Neuronal stem cell (in vitro differentiated cells): ENCODE measurements at places on chromosomes 13 and 19.
A peak's percentile ranks its signal among the peaks of the same experiment; 100 is the strongest.

GRCh38 chr13:45674908-45675307, 27.2 kb upstream of the CBY2 start:
- peak; percentile 9 for DNase-seq

DNA sequence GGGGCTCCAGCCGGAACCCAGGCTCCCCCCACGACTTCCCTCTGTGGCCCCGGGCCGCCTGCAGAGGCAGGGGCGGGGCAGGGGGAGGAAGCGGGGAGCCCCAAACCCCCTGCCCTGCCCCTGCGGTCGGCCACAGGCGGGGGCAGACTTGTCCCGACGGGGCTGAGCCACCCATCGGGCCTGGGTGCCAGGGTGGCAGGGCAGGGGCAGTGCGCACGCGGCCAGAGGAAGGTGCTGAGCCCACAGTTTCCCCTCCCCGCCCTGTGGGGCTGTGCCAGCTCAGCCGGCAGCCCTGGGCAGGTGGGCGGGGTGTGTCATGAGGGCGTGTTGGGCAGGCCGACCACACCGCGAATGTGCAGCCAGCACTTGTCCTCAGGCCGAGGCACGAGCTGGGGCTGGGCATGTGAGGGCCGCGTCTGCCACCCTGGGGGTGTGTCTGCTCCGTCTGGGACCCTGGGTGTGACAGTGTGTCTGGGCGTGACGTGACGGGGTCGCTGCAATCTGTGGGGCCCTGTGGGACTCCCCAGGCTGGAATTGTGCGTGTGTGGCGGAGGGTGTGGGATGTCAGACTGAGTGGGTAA, 17.7 kb downstream of the CCDC97 start:
- no peak for DNase-seq

DNA sequence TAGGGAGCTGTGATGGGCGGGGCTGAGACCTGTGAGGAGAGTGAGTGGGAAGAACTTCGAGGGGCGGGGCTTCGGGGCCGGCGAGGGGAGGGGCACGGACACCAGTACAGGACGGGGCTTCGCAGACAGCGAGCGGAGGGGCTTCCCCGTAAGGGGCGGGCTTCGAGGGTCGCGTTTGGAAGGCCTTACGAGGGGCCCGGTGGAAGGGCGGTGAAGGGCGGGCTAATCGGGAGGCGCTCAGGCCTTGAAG, 4.1 kb upstream of the EMP3 start:
- DNase-seq: peak; percentile 93

DNA sequence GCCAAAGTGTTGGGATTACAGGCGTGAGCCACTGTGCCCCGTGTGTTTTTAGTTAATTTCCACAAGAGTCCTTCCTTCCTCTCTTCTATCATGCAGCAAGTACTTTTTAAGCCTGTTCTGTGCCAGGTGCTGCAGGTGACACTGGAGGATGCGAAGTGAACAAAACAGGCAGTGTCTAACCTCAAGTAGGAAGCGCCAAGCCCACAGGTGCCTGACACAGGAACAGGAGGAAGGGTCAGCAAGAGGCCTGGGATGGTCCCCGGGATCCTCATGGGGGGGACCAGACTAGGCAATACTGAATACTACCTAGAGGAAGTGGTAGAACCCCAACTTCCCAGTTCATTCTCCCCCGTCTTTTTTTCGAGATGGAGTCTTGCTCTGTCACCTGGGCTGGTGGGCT, 1.8 kb upstream of the CALR start:
- no peak for DNase-seq

DNA sequence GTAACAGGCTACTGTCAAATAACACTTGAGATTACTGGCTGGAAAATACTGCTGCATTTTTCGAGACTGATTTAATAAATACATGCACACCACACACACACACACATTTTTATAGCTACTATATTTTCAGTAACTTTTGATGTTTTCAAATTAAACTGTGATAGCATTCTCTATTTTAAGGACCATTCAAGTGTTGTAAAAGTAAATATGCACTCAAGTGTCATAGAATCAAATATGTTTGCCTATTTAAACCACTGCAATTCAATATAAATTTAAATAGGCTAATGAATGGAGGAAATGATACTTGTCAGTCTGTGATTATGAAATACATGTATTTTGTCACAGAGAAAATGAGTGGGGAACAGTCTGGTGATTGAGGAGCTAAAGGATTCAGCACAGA, 86.7 kb upstream of the TUBA3C start:
- DNase-seq: no peak

- DNase-seq: no peak
Observed at GRCh38 chr19:41297628-41298347, 12.2 kb upstream of the CCDC97 start.

GRCh38 chr13:62299988-62300387, 884.3 kb upstream of the PCDH20 start:
- no peak for DNase-seq

DNA sequence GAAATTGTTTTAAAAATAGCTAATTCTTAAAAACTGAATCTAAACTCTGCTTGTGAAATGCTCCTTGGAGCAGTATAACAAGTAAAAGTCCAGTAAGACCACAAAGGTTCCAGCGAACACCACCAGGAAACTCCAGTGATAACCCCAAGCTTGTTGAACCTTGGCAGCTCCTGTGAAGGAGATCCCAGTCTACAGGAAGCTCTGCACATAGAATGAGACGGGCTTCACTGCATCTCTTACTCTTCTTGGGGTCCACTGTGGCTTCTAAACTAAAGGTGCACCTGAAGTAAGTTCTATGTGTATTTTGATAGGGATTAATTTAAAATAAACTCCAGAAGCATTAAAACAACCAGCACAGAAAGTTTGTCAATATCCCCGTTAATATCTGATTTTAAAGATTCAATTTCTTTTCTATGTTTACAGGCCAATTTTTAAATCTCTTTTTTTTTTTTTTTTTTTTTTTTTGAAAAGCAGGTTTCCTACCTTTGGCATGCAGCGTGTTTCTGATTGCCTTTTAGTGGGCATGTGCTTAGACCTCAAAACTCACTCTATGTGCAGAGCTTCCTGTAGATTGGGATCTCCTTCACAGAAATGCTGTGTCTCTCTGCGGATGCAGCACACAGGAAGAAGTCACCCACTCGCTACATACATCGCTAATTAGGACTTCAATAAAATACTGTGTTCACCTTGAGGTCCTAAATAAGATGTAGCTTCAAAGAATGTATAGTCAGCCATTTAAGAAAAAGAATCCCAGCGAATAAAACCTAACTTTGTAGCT, 508.5 kb downstream of the KLF12 start:
- DNase-seq: no peak

- DNase-seq: no peak
Observed at GRCh38 chr19:21094347-21095025, 12.5 kb downstream of the ZNF714 start.

GRCh38 chr19:33685541-33685940, 63.8 kb downstream of the CHST8 start:
- DNase-seq: no peak

DNA sequence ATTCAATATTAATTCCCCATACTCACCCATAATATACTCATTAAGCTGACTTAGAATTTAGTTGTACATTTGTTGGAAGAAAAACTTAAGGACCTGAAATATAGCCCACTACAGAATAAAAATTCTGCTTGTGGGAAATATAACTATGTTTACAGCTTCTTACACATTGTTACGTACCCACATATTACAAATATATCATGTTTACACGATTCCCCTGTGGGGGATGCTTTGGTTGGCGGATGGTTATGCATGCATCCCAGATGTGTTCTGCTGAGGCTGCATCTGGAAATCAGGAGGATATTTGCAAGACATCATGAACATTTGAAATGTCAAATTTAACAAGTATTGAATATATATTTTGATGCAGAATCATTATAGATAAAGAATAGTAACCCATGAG, 79.5 kb upstream of the KL start:
- no peak for DNase-seq

DNA sequence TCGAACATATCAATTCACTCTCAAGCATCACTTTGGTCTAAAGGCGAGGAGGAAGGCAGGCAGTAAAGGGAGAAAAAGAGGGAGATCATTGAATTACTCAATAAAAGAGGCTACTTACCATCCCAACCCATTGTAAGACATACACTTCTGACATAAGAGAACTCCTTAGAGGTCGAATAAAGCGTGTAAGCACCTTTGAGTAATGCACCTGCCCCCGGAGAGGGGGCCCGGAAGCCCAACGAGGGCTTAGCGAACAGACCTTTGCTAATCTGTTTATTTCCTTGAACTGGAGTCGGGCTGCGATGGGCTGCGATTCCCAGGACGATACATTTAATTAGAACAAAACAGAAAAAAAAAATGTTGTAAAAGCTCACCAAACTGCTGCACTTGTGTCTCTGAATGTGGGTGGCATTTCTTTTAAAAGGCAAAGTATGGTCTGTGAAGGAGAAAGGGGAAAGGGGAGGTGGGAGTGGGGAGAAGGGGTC, 3.0 kb downstream of the ZC3H4 start:
- no peak for DNase-seq

- no peak for DNase-seq
Observed at GRCh38 chr13:48038761-48039160, 1.2 kb downstream of the NUDT15 start.

DNA sequence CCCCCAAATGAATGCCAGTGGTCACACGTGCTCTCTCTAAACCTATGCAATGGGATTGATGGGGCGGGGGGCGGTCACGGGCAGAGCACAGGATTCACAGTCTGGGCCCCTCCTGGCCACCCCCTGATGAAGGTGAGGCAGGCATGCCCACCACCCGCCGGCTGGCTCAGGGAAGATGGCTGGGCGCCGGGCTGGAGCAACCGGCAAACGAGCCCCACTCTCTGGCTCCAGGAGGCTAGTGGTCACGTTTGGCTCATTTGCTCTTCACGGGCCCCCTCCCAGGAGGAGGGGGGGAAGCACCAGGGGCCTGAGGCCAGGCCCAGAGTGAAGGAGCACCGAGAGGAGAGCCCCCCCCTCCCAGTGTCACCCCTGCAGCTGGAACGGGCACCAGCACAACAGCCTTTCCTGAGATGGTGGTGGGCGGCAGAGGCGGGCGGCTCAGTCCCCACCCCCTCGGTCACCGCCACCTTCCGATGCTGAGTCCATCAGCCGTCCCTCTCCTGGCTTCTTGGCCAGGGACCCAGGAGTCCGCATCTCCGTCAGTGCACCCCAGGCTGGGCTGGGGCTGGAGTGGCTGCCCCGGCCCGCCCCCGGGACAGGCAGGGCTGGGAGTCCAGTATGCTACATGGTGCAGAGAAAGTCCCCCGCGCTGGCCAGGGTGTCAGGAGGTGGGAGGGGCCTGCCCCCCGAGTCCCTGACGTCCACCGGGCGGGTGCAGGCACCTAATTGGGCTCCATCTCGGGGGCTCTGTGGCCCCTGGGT, 9.7 kb downstream of the BBC3 start:
- DNase-seq: no peak

DNA sequence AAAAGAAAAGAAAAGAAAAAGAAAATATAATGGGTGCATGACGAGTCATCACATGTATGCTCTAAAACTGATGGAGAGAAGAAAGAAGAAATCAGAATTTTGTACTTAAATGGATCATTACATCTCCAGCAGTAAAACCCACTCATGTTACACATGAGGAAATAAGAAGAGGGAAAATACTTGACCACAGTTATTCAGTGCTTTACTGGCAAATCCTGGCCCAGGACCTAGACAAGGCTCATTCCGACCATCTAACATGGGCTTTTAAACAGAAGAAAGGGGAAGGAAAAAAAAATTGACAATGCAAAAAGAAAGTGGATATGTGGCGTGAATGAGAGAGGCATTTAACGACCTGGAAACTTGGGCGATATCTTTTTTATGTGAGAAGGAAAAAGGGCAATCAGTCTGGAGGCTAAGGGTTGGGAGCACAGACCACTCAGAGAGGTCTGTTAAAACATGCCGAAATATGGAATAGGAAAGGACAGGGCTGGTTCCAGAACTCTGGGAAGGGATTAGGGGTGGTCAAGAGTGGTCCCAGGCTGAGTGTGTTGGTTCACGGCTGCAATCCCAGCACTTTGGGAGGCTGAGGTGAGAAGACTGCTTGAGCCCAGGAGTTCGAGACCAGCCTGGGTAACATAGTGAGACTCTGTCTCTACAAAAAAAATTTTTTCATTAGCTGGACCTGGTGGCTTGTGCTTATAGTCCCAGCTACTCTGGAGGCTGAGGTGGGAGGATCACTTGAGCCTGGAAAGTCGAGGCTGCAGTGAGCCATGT, 1.6 kb downstream of the SIGLECL1 start:
- no peak for DNase-seq

- DNase-seq: no peak
Observed at GRCh38 chr13:75226733-75227435, 255.1 kb downstream of the TBC1D4 start.

GRCh38 chr13:20263393-20264044, 31.4 kb upstream of the GJB6 start:
- DNase-seq: no peak

DNA sequence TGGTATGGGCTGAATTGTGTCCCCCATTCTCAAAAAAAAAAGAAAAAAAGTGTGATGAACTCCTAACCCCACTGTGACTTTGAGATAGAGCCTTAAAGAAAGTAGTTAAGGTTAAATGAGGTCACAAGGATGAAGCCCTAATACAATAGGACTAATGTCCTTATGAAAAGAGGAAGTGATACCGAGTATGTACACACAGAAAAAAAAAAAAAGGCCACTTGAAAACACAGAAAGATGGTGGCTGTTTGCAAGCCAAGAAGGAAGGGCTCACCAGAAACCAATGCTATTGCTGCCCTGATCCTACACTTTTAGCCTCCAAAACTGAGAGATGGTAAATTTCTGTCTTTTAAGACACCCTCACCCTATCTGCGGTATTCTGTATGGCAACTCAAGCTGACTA, 955.6 kb downstream of the PCDH17 start:
- DNase-seq: no peak
